ENCODE measurements at places on chromosomes 1 and 21. TPM values are rescaled to one million over a fixed set of nuclear protein-coding genes. Genes with fewer than 3 reads are reported as not detected.

DNA sequence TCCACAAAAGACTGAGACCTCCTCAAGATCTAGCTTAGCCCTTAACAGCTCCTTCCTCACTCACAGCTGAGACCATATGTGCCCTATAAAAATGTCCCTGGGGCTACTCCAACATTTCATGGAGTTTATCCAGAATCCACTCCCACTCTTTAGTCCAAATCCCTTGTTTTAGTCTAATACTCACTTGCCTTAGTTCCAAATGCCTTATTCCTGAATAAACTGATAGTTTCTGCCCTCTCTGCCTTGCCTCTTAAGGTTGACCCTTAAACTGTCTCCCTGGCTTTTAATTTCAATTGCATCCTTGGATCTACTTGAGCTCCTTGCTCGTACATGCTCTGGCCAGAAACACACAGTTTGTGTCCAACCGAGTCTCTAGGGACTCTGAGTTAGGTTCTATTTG is 47.3 kb upstream of the LYPLAL1 start:
- H3K36me3 ChIP-seq = no peaks in the 10 kb centered on the region
- no peak overlapping the region for H3K27ac ChIP-seq

GRCh38 chr1:29956349-29957030 is 720.2 kb downstream of the PTPRU start:
- no peak overlapping the region for H3K27ac ChIP-seq
- H3K27me3 ChIP-seq = no peaks in the 10 kb centered on the region
- DNase-seq = no peak
- H3K4me1 ChIP-seq = no peaks in the 10 kb centered on the region
- H3K36me3 ChIP-seq = no peaks in the 10 kb centered on the region

- H3K36me3 ChIP-seq = no peaks in the 10 kb centered on the region
- H3K27me3 ChIP-seq = no peaks in the 10 kb centered on the region
- peak overlapping the region; percentile 96 for H3K27ac ChIP-seq
- no peak overlapping the region for H3K4me3 ChIP-seq
- H3K4me1 ChIP-seq = peaks cover 37% of the 10 kb centered on the region
Observed at GRCh38 chr1:89259283-89259971, 13.2 kb downstream of the GBP5 start.

SELL gene
- total RNA-seq = not detected

Measured in cardiac muscle cell (in vitro differentiated cells and primary cell).